ENCODE measurements at places on chromosomes 11 and 22.

- DNase-seq, result no peak
Measured at GRCh38 chr11:6360183-6360582, 30.1 kb upstream of the SMPD1 start.

- no peak for DNase-seq
Measured at GRCh38 chr11:74462631-74463030, 4.7 kb downstream of the KCNE3 start.

- no peak for DNase-seq
Measured at GRCh38 chr11:72209101-72209500, 7.5 kb upstream of the FOLR2 start.

DNA sequence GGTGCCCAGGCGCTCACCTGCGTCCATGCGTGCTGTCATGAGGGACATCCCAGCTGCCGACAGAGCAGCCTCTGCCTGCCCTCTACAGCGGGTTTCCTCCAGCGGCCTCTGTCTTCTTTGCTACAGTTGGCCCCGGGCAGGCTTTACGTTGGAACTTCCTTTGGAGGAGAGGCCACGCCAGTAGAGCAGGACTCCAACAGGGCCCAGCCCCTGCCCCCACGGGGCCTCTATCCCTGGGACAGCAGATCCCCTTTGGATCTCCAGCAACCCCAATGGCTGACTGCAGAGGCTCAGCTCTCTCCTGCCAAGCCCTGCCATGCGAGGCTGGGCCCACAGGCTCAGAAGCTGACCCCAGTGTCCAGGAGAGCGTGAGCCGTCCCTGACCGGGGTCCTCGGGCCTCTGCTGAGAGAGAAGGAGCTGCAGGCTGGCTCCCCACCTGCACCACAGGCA, 12.1 kb downstream of the TRPM5 start:
- no peak for DNase-seq

DNA sequence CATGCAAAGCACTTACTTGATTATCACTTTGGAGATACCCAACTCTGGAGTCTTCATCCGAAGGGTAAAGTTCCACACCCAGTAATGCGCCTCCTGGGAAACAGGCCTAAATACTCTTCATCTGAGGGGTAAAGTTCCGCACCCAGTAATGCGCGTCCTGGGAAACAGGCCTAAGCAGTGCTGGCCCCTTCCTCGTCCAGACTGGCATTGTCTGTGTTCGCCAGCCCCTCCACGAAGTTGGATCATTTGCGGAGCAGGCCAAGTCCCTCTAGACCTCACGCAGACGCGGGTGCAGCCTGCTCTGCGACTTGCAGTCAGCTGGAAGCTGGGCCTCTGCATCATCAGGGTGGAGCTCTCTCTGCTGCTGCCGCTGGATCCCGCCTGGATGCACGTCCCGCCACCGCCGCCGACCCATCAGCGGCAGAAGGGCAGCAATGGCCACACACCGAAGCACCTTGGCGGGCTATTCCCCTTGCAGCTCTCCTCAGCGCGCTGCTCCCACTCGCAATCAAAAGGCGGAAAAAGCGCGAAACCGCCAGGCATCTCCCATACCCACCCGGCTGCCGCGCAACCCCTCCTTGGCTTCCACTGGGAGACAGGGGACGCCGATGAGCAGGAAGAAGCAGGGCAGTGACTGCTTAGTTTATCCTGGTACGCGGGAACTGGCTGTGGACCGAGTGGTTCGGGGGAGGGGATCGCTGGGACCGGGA, 34.1 kb upstream of the GLYATL1 start:
- DNase-seq, result no peak

DNA sequence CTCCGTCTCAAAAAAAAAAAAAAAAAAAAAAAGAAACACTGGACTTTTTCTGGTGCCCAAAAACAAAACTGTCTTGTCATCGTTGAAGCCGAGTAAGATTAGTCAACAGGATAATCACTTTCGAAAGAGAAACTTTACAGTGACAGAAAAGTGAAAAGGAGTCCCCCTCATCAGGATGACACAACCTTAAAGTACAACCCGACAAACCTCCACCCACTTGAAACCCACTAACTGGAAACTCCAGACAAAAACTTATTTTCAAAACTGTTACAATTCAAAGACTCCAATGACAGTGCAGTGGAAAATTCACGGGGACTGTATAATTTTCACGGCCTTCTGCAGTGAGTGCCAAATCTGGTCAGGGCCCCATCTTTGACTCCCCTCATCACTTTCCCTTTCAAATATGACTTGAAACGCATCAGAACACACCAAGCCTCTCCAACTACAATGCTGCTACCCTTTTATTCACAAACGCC, 1.3 kb downstream of the DENND5A start:
- DNase-seq, result peak; percentile 39

DNA sequence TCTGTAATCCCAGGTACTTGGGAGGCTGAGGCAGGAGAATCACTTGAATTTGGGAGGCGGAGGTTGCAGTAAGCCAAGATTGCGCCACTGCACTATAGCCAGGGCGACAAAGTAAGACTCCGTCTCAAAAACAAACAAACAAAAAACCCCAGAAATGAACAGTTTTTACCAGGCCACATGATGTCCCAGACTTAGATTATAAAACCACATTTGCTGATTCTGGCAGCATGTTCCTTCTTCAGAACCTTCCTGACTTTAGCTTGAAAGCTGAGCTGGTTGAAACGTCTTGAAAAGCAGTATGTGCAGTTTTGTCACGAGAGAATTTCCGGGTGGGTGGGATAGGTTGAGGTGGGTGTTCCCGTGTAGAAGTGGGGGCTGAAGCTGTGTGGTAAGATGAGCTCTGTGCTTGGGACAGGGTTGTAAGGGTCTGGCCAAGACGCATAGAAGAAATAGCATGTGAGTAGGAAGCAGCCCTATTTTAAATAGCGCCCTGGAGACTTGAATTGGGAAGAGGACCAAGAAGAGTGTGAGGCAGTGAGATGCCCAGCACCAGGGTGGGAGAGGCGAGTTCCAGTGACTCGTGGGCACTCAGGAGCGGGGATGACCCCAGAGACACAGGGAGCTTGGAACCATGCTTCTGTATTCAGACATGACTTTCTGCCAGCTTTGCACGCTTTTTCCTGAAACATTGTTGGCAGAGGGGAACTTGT, 7.6 kb downstream of the AP2A2 start:
- no peak for DNase-seq

- DNase-seq, result no peak
Measured at GRCh38 chr11:10770626-10771254, 19.7 kb downstream of the CTR9 start.

DNA sequence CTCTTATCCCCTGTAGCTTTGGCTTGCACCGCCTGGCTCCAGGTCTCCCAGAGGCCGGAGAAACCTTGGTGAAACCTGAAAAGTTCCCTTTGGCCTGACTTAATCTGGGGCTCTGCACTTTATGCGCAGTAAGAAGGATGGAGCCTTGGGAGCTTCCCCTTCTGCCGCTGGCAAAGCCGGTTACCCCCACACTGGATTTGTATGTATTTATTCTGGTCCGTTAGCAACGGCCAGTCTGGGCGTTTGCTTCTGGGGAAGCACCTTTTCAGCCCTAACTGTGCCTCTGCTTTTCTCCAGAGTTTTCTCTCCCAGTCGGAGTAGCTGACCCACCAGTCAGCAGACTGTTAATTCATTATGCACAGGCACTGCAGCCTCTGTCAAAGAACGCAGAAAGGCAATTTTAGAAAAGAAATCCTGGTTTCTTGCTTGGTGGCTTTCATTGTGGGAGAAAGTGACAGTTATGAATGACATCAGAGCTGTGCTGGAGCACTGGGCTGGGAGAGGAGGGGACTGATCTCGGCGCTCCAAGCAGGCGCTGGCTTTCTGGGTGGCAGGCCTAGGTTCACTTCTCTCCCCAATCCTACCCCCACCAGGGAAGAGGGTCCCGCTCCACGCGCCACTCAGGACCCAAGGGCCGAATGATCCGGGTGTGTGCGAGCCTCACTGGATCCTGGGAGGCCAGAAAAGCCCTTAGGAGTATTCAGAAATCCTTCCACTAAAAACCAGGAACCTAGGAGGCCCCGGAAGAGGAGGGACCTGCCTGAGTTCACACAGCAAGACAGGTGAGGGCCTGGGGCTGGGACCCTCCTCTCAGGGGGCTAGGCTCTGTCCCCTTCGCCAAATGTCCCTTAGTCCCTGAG, 70.2 kb downstream of the RTL6 start:
- DNase-seq, result no peak

DNA sequence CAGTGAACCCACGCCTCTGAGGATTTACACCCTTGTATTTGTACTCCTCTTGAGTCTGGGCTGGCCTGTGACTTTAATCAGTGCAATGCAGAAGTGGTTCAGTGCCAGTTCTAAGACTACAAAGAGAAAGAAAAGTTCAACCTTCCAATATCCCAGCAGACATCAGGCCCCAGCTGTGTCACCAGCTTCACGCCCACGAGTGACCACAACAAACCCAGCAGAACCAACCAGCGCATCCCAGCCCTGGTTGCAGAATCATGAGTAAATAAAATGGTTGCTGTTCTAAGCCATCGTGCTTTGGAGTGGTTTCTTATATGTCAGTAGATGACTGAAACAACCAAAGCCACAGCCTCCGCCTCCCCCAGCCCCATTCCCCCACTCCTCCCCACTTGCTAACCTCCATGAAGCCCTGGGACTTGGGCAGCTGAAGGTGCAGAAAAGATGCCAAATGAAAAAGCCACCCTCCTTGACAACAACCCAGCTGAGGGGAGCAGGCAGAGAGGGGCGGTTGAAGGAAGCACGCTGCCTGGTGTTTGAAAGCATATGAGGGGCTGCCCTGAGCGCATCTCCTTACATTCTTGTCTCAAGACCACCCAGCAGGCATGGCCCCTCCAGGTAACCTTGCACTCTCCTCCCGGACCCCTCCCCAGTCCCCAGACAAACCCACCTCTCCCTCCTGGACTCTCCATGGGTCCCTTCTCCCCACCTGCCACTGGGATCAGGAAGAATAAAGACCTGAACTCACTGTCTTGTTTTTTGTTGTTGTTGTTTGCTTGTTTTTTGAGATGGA, 20.9 kb downstream of the TSKU start:
- DNase-seq, result peak; percentile 51

Data from stimulated activated CD4-positive, alpha-beta T cell treated with anti-CD3 and anti-CD28 coated beads, Interleukin-12 subunit alpha, Interleukin-12 subunit beta, amount 100 ng/mL, for 24 hours (primary cell).